ENCODE measurements at places on chromosomes 11 and 22.

DNA sequence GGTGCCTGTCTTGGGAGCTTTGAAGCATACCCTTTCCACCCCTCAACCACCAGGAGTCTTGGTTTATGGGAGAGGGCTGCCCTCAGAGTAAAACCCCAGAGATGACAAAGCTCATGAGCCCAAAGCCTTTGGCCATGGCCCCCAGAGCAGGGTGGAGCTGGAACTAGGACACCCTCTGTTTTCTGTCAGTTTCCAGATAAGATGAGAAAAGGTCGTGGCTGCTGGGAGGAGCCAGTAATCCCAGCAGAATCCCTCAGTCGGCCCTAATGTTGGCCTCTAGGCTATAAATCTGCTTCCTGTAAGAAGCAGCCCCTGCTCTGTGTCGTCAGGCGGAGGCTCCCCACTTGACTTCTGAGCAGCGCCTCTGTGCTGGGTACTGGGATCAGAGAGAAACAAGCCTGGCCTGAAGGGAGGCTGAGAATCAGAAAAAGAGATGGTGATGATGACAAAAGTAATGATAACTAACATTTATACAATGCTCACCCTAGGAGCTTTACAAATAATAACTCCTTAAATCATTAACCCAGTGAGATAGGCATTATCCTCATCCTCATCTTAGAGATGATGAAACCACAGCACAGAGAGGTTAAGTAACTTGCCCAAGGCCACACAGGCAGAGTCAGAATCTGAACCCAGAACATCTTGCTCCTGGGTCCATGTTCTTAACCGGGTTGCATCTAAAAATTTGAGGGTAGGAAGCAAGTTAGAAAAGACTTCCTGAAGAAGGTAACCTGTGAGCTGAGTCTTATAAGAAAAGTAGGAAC lies 471.4 kb downstream of the SOX6 start:
- no peak for DNase-seq

DNA sequence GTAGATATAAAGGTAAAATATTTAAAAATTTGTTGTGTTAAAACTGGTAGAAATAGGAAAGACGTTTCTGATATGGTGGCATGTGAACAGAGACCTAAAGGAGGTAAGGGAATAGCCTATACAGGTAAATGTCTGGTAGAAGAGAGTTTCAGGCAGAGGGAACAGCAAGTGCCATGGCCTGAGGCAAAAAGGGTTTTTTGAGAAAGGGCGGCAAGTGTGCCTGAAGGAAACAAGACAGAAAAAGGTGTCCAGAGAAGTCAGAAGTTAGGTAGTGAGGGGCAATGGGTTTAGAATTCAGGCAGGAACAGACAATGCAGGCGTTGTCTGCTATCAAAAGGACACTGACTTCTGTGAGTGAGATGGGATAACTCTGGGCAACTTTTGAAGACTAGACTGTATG lies 339.7 kb downstream of the DYNC2H1 start:
- no peak for DNase-seq

DNA sequence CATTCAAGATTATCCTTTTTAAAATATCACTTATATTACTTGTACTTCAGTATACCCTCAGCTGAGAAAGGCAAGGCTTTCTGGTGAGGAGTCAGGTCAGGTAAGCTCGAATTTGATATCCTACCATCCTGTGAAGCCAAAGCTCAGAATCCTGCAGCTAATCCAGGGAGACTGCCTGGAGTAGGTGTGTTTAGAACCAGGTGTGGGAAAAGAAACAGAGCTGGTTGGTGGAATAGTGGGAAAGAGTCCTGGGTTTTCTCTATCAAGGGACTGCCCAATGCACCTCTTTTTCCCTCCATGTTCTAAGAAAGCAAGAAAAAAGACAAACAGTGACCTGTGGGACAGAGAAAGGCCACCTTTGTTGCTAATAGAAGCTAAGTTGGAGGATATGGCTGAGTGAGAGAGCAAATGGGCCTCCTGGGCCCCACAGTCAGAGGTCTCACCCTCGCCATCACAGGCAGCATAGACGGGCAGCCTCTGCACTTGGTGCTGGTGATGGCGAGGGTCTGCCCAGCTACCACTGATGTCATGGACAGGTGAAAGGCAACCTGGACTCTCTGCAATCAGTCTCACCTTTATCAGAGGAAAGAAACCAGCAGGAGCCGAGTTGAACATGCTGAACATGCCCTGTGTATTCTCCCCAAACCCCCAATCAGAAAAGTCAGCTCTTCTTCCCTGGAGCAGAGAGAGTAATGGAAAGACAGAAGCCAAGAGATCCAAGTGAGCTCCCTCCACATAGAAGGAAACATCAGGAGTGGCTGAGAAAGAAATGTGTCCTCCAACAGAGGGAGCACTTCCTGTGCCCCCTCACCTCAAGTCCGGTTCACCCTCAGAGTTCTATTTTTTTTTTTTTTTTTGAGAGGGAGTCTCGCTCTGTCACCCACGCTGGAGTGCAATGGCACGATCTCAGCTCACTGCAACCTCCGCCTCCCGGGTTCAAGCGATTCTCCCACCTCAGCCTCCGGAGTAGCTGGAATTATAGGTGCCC lies 491.3 kb downstream of the BUD13 start:
- DNase-seq = no peak

GRCh38 chr11:75570559-75571139 lies 8.6 kb downstream of the SERPINH1 start:
- DNase-seq = no peak

- no peak for DNase-seq
Observed at GRCh38 chr11:66077927-66078326, 7.9 kb downstream of the PACS1 start.

- no peak for DNase-seq
Observed at GRCh38 chr11:19377881-19378280, 137.1 kb upstream of the E2F8 start.

DNA sequence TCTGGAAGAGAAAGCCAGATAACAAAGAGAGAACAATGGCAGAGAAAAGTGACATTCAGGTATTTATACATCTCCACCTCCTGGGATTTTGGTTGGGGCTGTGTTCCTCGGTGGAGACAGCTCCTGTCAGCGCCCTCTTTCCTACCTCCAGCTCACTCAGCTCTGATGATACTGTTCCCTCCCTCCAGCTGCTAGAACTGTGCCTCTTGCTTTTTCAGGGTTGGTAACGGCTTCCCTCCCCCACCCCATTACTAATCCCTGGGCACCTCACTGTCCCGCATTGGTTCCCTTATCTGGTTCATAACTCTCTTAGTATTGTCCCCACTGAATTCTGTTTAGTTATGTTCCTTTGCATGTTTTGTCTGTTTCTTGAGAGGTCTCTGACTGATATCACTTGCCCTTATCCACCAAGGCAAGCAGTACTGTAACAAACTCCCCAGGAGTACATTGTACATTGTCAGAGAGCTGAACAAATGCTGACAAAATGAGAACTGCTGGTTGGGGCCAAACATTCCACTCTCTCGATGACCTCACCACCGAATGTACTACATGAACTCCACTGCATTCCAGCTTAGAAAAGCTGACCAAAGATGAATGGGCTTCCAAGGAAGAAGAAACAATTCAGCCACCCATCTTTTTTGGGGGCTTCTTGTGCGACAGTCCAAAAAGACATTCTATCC lies 5.7 kb upstream of the FBXO3 start:
- DNase-seq = no peak

DNA sequence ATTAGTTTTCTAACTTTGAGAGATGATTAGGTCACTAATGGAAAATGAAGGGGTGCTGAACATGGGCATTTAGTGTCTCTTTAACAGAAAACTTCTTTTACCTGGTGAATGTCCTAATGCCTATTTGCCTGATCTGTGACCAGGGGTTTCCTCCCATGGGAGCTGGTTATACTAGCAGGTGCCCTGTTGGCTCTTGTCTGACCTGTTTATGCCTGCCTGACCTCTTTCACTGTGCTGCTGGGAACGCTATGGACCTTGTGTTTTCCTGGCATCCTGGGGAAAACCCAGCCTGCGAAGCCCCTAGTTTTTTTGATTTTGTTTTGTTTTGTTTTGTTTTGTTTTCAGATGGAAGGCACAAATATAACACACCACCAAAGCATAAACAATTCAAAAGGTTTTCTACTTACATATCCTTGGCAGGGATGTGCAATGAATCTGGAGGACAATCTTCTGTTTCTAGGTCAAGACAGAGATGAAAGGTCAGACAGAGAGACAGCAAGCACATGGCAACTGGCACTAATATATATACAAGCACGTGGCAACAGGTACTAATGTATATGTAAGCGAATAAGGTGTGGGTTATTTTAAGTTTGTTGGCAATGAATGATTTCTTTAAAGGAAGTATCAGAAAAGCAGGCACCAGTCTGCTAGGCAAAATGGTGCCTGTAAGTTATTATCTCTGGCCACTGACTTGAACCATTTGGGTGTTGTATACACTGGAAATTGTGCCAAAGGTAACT lies 390.2 kb downstream of the LUZP2 start:
- DNase-seq = no peak

- no peak for DNase-seq
Observed at GRCh38 chr11:83008581-83008923, 63.1 kb downstream of the RAB30 start.

GRCh38 chr11:1481483-1481825 lies 5.1 kb downstream of the MOB2 start:
- DNase-seq = no peak

DNA sequence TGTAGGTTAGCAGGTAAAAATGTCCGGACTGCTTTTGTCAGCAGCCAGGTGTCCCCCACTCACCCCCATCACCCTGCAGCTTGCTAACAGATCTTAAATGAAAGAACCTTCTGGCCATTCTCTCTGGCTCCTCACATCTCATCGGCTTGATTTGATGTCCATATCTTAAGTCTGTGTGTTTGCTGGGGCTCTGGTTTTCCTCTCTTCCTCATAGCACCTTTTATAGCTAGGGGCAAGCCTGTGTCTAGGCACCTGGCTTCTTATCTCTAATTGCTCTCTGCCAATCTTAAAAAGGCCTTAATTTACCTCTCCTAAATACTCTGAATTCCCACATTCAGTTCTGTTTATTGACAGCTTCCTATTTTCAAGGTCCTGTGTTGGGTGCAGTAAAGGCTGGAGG lies 72.0 kb downstream of the ARHGAP42 start:
- DNase-seq = no peak

- no peak for DNase-seq
Observed at GRCh38 chr22:19810381-19811201, 44.1 kb downstream of the GNB1L start.

GRCh38 chr11:696955-697491 lies 1.4 kb downstream of the TMEM80 start:
- DNase-seq = no peak

DNA sequence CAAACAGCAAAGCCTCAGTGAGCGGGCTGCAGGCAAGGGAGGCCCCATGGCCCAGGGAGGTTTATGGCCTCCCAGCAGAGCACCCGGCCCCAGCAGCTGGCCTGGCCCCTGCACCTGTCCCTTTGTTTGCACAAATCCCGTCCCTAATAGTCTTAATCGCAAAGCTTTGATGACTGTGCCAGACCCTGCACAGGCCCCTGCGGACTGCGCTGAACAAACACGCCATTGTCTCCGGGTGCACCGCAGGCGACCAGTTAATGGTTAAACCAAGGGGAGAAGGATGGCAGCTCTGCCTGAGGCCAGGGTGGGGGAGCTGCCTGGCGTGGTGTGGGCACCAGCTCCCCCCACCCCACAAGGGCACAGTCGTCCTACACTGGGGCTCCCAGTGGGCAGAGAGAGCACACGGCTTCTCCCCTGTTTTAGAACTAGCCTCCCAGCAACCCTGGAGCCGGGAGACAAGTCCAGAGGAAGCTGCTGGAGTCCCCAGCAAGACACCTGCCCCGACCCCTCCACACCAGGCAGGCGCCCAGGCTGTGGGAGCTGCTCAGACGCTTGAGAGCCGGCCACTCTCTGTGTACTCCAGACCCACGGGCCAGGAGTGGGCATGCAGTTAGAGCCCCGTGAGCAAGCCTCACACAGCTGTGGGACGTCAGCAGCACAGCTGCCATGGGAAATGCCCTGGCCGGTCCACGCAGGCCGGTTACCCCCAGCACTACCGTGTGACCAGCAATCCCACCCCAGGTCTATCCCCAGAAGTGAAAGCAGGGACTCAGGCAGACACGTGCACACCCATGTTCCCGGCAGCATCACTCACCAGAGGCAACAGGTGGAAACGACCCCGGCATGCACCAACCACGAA lies 39.7 kb upstream of the TH start:
- no peak for DNase-seq

GRCh38 chr22:37229012-37229804 lies 14.9 kb downstream of the RAC2 start:
- DNase-seq = no peak

DNA sequence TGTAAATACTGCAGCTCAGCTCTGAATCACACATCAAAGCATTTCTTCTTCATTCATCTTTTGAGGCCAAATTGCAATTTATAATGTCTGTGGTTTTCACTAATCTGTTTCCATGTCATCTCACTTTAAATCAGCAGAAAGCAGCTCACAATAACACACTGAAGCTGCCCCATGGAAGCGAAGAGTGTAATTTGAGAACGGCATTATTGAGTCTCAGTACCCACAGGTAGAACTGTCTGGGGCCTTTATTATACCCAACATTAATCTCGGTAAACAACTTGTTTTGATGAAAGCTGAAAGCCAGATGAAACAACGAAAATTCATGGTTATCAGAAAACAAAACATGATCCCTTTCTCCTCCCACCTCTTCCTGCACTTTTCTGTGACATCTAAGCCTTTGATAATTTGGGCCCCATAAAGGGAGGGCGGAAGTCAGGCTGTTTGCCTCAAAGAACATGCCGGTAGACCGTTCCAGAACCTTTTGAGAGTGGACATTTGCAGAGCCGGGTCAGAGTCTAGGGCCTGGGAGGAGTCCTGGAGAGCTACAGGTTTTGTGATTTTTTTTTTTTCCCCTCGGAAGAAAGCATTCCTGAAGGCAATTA lies 68.2 kb upstream of the SESN3 start:
- DNase-seq = no peak

DNA sequence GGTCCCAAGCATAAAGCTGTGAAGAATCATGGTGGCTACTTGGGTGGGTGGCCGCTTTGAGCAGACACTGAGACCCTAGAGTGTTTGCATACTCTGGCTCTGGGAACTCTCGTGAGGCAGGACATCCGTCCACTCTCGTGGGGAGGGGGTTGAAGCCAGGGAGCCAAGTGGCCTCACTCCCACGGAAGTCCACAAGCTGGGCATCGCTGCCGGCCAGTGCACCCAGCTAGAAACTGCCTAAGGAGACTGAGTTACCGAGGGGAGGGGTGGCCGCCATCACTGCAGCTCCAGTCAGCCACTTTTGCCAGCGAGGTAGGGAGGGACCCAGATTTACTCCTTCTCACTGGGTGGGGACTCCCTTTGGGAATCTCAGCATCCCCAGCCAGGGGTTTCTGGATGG lies 20.5 kb downstream of the MRGPRX2 start:
- no peak for DNase-seq

DNA sequence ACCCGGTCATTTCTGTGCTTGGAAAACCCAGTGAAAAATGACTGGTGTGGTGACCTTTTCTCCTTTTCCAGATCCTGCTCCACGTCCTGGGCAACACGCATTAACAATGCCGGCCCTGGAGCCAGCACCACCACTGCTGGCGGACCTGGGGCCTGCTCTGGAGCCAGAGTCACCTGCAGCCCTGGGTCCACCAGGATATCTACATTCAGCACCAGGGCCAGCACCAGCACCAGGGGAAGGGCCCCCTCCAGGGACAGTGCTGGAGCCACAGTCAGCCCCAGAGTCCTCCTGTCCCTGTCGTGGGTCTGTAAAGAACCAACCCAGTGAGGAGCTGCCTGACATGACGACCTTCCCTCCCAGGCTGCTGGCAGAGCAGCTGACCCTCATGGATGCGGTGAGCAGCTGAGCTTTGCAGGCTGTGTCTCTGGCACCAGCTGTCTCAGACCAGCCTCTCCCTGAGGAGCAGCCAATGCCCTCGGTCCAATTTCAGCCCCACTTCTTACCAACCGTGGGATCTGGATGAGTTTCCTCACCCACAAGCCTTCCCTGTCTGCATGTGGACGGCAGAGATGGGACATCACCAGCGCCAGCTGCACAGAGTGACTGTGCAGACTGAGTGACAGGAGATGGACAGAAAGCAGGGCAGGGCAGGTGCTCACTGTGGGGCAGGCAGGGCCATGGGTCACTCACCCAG lies 1.9 kb downstream of the RGL4 start:
- no peak for DNase-seq

Measured in omental fat pad (tissue), 4 donors.